Right renal cortex interstitium (tissue), 3 donors: ENCODE measurements at places on chromosomes 1 and 21.

GRCh38 chr1:111209622-111210021, 9.2 kb upstream of the DENND2D start:
- no peak for DNase-seq

DNA sequence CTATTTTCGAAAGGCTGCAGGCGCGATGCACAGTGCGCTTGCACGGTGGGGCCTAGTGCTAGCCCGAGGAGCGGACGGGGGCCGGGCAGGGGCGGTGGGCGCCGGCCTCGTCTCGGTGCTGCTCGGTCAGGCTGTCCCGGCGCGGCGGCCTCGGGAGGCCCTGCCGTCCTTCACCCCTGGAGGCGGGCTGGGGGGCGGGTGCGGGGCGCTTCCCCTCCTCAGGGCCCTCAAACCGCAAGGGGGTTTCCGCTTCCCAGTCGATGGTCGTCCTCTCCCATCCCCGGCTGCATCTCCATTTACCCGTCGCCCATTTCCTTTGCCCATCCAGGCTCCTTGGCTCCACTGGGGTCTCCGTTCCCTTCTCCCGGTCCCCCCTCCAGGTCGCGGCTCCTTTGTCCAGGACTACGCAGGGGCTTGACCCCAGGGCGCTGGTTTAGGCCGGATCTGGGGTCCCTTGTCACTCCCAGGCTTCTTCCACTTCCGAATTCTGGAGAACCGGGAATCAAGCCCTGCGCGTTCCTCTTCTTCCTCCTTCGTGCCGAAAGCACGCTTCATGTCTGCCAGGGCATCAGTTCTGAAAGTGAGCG, 196.3 kb upstream of the LMO4 start:
- no peak for DNase-seq

DNA sequence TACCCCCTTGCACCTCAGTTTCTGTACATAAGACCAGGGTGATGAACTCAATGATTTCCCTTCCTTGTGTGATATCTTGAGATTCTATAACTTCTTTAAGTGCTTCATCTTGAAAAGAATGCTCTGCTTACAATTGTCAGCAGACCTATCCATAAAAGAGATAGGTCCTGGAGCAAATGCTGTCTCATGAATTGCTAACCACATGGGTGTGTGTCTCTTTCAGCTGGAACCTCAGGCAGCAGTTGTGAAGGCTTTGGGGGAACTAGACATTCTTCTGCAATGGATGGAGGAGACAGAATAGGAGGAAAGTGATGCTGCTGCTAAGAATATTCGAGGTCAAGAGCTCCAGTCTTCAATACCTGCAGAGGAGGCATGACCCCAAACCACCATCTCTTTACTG, 2.8 kb downstream of the IL20 start:
- DNase-seq = no peak

GRCh38 chr1:40090652-40091355, 6.2 kb downstream of the PPT1 start:
- DNase-seq = no peak

GRCh38 chr1:5481889-5482288, 510.3 kb downstream of the NPHP4 start:
- DNase-seq = no peak

DNA sequence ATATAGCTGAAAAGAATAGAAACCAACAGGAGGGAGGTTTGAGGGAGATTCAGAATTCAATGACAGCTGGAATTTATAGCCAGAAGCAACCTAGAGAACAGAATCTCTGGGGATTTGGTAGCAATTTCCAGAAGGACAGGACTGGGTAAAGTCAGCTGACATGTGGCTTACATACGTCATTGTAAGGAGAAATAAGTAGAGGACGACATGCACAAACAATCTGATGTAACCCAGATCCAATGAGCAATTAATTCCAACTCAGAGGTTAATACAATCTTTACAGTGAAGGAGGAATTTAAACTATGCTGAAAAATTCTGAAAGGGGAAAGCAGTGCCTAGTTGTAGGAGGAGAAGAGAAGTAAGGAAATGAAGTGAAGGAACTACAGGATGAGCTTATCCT, 383.9 kb downstream of the PTBP2 start:
- DNase-seq = no peak

DNA sequence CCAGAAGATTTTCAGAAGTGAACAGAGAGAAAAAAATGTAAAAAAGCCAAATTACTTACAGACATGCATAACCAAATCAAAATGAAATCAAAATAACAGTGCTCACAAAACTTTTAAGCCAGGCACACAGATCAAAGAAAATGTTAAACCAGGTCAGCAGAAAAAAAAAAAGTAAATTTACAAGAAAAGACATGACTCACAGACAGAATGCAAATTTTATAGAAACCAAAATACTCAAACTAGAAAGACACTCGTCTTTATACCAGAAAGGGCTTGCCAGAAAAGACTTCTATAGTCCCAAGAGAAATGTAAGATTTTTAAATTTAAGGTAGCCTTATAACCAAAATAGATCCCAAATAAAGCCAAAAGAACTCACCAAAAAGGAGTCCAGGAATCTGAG, 86.5 kb upstream of the COG2 start:
- DNase-seq = no peak

DNA sequence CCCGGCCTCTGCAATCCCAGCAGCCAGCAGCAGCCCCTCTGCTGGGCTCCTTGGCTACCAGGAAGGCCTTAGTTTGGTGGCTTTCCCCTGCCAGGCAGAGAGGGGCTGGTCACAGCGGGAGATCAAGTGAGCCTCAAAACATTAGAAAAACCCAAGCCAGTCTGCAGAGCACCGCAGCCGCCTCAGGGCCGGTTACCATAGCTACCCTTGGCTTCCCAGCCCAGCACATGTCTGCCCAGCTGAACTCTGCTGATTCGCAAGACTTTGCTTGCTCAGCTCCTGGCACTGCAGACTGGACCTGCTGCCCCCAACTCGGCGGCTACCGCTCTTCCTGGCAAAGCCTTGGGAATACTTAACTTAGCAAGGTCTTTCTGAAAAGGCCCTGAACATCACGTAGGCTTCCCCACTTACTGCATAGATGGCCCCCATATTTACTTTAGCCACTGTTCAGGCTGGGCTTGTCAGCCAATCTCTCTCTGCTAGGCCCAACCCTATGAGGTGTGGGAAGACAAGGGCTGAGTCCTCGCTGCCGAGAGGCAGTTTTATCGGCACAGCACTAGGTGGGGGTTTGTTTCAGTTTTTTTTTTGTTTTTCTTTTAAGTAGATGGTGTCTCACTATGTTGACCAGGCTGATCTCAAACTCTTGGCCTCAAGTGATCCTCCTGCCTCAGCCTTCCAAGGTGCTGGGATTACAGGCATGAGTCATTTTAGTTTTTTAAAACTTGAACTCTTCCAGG, 28.6 kb upstream of the PLEKHG5 start:
- DNase-seq = no peak

- no peak for DNase-seq
These were observed 27.3 kb downstream of the CCN1 start for GRCh38 chr1:85607921-85608265.

DNA sequence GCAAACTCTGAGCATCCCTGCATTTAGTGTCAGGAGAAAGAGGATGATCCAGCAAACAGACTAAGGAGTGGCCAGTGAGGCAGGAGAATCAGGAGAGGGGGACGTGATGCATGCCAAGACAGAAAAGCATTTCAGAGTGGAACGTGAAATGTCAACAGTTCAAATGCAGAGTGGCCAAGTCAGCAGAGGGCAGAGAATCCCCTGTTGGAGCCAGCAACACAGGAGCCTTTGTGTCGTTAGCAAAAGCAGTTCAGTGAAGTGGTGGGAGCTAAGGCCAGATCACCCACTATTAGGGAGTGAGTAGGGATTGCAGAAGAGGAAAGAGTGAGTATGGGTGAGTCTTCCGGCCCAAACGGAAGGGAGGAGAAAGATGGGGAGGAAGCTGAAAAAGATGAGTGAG, 6.6 kb upstream of the FCRL6 start:
- DNase-seq = no peak

GRCh38 chr1:210332233-210332632, 3.5 kb downstream of the HHAT start:
- no peak for DNase-seq

GRCh38 chr1:206732992-206733391, 37.6 kb upstream of the IL19 start:
- no peak for DNase-seq

GRCh38 chr1:60224523-60224922, 151.0 kb upstream of the C1orf87 start:
- DNase-seq = no peak

- DNase-seq = peak; percentile 74
These were observed 67.8 kb downstream of the OBSCN start for GRCh38 chr1:228275430-228276173.

GRCh38 chr1:235415008-235415904, 48.0 kb downstream of the TBCE start:
- no peak for DNase-seq

- no peak for DNase-seq
These were observed 83.7 kb downstream of the TNFSF18 start for GRCh38 chr1:172966844-172967540.

GRCh38 chr1:203367057-203367456, 16.1 kb upstream of the FMOD start:
- DNase-seq = no peak

GRCh38 chr1:18634276-18634675, 3.6 kb downstream of the PAX7 start:
- DNase-seq = no peak

GRCh38 chr21:26425576-26425975, 147.5 kb downstream of the CYYR1 start:
- DNase-seq = no peak

DNA sequence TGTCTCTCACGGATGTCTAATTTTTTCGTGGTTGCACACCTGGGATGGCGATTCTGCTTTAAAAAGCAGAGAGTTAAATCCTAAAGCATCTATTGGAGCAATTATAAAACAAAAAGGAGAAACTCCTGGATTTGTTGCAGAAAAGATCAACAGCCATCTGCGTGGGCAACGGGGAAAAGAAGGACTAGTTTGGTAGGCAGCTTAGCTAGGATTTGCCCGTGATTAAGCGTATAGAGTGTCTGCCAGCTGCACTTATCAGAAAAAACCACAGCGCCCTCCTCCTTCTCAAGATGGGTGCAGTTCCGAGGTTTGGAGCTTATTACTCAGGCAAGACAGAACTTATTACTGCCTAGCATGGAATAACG, 526 bp upstream of the SLC25A24 start:
- peak; percentile 20 for DNase-seq

DNA sequence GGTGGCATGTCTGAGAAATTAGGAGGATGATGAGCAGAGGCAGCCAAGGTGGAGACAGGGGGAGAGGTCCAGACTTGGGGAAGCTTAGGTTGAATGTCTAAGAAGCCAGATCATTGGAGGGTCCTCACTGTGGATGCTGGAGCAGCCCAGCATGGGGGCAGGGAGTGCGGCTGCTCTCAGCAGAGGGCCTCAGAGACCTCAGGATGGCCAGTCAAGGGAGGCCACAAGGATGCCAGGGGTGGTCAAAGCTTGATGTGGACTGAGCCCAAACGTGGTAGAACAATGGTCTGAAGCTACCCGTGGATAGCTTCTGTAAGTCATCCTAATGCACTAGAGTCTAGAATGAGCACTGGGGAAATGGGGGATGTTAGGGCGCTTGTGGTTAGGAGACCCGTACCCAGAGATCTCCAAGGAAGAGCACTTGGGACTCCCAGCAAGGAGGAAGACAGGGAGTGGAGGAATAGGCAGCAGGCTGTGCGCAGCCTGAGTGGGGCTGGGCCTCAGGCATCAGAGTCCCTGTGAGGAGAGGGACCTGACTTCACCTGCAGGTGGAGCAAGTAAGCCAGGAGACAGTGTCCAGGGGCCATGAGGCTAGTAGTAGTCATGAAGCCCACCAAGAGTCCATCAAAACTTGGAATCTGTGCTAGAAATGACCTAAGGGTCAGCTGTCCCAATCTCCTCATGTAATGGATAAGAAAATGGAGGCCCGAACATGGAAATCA, 4.3 kb upstream of the S100A9 start:
- DNase-seq = no peak

- no peak for DNase-seq
These were observed 517 bp downstream of the LRIG2 start for GRCh38 chr1:113073479-113073950.

DNA sequence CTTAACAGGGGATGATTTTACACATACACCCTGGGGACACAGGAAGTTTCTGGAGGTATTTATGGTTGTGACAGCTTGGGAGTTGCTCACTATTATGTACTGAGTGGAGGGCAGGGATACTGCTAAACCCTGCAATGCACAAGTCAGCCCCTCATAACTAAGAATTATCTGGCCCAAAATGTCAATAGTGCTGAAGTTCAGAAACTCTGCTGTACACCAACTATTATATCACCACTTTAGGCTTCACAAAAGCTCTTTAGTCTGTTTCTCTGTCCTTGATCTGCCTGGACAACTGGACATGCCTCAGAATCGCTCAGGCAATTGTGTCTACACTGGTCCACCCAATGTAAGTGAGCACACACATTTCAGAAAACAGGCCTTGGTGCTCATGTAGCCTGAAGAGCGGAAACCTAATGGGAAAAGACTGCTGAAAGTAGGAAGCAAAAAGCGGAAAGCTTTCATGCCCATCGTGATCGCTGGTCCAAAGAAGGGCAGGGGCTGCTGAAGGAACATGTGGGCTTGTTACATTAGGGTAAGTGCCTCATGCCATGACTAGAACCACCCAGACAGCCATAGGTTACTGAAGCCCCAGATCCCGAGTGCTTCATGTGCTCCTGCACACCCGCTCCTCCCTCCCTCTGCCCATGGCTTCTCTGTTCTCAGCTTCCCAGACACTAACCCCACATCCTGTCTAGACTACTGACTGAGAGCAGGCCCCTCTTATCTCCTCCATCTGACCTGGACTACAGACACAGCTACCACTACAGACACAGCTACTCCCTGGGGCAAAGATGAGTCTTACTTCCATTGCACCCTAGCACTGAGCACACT, 73.5 kb downstream of the LRIG2 start:
- DNase-seq = no peak

GRCh38 chr1:157390651-157391050, 161.7 kb downstream of the FCRL5 start:
- no peak for DNase-seq

- no peak for DNase-seq
These were observed 7.4 kb upstream of the AADACL3 start for GRCh38 chr1:12708396-12709090.

GRCh38 chr1:191671236-191671635, 487.0 kb upstream of the RGS18 start:
- no peak for DNase-seq

- DNase-seq = no peak
These were observed 17.7 kb downstream of the IVL start for GRCh38 chr1:152926091-152926490.
